ENCODE measurements at places on chromosomes 5 and 9. TPM values are rescaled to one million over a fixed set of nuclear protein-coding genes. Genes with fewer than 3 reads are reported as not detected.

- no peak for DNase-seq
Measured at GRCh38 chr9:69157751-69158466, 16.2 kb upstream of the TJP2 start.

GRCh38 chr5:77607324-77607723 is 31.2 kb downstream of the OTP start:
- DNase-seq: no peak

The MOB3B gene
- total RNA-seq: 0.10 TPM

GRCh38 chr5:119019501-119019900 is 31.2 kb upstream of the DTWD2 start:
- DNase-seq: no peak

The SPAG8 gene
- total RNA-seq: 0.99 TPM

The UQCRQ gene
- total RNA-seq: 752 TPM

GRCh38 chr5:58199087-58199486 is 260.8 kb downstream of the PLK2 start:
- no peak for DNase-seq

The PDE6A gene
- not detected for total RNA-seq

The SLC34A1 gene
- total RNA-seq: not detected

The MCIDAS gene
- total RNA-seq: 0.21 TPM

The JAKMIP2 gene
- total RNA-seq: 8.4 TPM

GRCh38 chr9:112858625-112859147 is 32.0 kb downstream of the SLC46A2 start:
- DNase-seq: no peak

GRCh38 chr5:178349075-178349511 is 116.5 kb upstream of the PHYKPL start:
- DNase-seq: no peak

DNA sequence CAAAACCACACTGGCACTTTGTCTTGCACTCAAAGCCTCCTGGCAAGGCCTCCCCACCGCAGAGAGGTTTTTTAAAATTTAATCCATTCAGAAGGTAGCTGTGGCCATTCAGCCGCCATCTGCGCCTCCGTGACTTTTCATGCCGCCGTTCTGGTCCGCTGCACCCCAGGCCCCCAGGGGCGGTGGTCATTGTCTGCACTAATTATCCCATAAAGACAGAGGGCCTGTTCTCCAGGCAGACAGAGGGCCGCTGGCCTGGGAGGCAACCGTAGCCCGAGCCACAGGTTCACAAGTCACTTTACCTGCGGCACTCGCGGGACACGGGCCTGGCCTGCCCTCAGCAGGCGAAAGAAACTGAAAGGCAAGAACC is 49.4 kb downstream of the EXD3 start:
- DNase-seq: no peak

The SLC27A6 gene
- total RNA-seq: 0.45 TPM

DNA sequence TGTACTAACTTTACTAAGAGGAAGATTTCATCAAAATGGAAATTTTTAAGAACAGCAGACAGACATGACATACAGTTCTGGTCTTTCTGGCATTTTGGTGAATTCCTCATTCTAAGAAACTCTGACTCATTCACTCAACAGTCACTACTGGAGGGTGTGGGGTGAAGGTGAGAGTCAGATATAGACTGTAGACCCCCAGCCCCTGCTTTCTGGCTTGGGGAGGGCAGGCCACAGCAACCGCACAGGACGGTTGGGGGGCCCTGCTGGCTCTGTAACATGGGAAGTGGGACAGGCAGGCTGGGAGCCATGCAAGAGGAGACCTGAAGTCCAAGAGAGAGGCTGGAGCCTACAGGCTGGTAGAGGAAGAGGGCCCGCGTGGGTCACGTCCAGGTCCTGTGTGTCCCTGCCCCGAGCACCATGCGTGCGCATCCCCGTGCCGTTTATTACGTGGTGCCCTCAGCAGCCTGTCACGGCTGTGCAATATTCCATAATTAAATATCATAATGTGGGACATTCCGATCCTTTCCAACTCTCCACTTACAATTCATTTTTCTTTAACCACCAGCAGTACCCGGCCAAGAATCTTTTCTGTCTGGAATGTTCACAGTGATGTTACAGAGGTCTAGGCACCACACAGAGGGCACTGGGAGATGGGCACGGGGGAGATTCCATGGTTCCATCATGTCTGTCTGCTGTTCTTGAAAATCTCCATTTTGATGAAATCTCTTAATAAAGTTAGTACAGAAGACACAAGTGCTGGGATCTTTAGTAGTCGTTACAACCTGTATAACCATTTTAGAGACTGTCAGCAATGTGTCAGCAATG is 75.5 kb downstream of the SEMA4D start:
- no peak for DNase-seq

The SLC9A3 gene
- total RNA-seq: 2.3 TPM

DNA sequence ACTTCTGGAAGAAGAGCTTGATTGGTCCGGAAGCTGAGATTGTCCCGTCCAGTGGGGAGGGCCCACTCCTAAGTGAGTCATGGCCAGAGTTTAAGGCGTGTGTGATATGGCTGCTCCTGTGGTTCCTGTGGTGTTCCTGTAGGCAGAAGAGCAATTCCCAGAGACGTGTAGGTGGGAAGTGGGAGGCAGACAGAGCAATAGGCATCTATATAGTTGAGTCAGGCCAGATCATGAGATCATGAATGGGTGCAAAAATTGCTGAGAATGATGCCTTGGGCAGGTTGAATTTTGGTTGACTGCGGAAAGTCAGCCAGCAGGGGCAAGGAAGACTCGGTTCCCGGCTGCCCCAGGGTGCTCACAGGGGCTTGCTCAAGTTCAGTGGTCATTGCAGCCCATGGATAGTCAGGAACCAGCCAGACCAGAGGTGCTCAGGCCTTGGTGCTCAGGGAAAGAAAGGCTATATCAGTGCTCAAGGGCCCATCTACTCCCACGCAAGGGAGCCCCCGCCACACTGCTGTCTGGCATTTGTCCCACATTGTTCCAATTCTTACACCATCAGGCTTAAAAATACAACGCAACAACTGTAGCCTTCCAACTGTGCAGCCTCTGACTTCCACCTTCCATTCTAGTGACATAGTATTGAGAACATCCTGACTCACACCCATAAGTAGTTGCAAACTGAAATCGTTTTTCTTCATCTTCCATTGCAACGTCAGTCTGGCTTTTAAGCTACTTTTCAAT is 21.0 kb upstream of the GSN start:
- no peak for DNase-seq

The S1PR3 gene
- 34.8 TPM for total RNA-seq
